ENCODE measurements at places on chromosomes 2 and 18.
A peak's percentile ranks its signal among the peaks of the same experiment; 100 is the strongest.

DNA sequence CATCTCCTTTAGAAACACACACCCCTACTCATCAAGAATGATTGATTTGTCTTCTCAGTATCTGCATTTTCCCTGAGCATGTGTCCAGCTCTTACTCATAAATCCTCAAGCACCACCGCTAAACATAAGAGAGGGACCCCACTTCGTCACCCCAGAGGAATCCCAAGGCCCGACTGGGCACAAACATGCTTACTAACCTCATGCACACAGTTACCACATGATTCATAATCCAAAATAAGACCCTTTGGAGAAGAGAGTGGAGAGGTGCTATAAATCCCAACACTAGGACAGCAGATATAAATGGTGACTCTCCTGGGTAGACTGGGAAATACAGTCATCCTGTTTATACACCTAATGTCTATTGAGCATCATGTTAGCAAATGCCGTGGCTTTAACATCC, 843.2 kb upstream of the ID2 start:
- DNase-seq, result no peak

DNA sequence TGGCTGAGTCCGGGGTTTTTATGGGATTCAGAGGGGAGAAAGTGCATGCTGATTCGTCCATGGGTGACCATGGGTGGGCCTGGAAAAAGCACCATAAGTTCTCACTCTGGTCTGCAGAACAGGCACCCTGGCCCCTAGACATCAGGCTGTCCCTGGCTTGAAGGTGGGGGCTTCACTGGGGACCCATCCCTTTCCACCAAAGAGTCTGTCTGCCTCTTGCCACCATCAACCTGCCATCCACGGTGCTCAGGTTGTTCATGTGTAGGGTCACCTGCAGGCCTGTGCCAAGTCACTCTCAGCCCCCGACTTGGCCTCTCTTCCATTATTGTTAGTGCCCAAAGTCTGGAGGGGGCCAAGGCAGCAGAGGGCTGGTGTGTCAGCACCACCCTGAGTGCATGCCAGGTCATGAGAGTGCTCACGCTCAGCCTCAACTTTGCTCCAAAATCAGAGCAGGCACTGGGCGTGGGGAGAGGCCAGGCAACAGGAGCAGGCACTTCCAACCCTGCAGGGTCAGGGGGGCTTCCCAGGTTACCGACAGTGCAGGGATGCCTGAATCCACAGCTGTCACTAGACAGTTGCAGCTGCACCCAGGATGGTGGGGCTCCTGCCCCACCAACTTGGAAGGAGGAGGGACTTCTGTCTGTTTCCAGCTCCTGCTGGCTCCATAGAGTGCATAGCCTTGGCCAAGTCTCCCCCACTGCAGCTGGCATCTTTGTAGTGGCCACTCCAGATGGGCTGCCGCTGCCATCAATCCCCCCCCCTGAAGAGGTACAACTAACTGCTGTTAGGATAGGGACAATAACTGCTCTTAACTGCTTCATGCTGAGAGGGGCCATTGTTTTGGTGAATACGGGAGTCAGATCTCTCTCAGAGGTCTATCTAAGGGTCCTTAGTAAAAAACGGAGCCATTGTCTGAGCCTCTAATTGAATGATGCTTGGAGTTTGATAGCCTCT, 209.3 kb downstream of the AKAIN1 start:
- DNase-seq, result no peak

DNA sequence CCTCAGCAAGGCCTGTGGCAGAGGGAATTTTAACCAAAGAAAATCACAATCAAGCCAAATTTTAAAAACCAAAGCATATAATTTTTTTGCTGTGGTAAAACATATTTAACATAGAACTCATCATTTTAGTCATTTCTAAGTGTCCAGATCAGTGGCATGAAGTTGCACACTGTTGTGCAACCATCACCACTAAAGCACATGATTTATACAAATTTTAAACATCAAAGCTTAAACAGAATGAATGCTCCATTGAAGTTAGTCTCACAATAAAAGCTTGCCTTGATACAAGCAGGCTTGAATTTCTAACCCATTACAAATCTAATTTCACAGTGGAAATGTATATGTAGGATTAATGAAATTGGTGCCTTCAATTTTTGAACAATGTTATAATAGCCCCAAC, 31.2 kb downstream of the FTCDNL1 start:
- no peak for DNase-seq

GRCh38 chr2:951224-952006, 766 bp downstream of the SNTG2 start:
- DNase-seq, result peak; percentile 24

DNA sequence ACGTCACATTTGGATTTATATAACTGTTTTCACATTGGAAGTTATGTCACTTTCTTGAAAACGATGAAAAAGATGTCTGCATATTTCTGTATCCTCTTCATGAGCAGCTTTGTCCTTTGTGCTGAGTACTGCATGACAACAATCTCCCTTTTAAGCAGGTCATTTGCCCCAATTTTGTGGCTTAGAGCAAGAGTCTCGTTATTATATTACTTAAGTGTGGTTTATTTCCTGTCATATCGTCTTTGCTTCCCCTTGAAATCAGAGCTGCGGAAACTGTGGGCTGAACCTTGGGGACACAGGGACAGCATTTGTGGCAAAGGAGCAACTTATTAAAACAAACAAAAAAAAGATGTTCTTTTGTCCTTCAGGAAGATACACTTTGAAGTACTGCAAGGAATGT, 254.0 kb upstream of the DSEL start:
- no peak for DNase-seq

DNA sequence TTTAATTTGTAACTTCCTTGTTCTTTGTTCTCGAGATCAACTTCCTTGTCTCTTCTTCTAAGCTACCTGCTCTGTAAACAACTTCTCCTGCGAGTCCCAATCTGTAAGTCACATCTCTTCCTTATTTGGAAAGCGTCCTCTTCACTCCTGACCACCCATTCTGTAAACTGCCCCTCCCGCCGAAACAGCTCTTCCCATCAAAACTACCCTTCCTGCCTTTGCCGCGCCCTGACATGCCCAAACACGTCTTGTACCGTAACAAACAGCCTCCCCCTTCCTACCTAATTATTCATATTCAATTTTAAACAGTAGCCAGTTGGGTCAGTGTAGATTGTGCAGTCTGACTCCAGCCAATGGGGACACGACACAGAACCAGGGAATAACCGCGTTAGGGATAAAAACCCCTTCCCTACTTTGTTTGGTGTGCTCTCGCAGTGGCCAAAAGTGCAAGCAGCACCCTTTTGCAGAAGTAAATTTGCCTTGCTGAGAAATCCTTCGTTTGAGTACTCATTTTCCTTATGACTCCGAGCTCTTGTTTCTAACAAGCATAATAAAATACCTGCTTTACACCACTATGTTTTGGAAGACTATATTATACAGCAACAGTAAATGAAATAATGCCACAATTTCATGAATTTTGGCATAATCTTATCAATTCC, 39.8 kb downstream of the PIAS2 start:
- no peak for DNase-seq

DNA sequence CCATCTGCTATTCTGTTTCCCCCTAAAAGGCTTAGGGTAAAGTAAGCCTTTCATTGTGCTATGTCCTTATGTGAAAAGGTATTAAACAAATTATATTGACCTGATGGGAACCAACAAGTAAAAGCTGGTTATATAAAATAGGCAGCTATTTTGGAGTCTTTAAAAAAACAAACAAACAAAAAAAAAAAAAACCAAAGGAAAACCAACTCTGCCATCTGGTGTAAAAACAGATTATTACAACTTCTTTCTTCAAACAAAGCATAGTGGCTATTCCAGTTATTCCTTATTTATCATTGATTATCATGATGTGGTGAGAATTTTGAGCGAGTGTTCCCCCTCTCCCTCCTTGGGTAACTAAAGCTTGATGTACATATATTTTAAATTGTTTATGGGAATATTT, 122.3 kb upstream of the FHL2 start:
- no peak for DNase-seq

DNA sequence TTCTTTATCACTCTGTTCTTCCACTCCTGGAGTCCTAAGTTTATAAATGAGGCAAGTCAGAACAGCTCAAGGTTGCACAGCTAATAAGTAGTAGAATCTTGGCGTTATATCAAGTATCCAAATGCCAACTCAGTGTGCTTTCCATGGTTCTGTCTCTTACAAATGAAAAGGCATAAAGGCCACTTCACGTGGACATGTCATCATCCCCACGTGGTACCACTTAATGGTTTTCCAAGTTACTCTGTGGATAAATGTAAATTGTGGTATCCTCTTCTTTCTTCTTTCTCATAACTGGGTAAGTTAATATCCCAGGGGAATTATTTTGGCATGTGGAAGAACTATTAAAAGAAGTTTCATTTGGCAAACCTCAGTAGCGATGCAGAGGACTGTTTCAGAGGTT, 131.5 kb upstream of the L3MBTL4 start:
- no peak for DNase-seq

DNA sequence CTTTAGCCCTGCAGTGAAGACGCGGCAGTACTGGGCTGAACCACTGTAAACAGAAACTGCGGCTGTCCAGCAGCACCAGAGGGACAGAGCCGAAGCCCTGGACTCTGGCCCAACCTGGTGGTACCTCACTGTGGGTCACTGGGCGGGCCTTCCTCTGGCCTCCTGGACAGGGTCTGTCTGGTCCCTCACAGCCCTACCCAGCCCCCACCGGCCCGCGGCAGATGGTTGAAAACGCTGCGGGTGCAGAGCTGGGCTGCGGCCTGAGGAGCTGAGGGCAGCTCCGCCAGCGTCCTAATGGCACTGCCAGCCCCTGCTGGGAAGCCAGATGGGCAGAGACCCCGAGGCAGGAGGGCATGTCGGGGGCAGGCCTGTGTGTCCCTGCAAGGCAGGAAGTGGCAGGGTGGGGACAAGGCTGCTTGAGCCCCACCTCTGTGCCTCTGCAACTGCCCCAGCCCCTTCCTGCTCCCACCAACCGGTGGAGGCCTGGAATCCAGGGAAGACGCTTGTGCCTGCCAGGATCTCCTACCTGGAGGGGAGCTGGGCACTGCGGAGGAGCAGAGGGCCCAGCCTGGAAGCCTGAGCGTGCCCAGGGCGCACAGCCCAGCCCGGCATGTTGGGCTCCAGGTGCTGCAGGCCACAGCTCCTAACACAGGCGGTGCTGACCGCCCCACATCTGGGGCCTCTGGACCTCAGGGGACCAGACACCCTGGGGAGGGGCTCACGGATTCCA, 36.3 kb downstream of the HS6ST1 start:
- no peak for DNase-seq

DNA sequence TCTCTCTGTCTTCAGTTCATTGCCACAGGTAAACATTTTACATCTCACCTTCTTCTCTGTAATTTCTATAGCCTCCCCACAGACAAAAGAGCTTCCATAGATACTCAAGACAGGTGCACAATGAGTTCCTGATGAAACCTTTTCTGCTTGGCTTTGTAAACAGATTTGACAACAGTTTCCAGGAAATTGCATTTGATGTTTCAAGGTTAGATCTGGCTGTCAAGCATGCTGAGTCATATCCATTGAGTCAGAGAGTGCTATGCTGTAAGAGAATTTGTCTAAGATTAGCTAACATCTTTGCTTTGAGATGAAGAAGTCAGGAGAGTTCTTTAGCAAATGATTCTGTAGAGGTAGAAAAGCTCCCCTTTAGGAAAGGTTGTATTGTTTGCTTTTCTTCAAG, 40.6 kb upstream of the MAP2 start:
- no peak for DNase-seq

DNA sequence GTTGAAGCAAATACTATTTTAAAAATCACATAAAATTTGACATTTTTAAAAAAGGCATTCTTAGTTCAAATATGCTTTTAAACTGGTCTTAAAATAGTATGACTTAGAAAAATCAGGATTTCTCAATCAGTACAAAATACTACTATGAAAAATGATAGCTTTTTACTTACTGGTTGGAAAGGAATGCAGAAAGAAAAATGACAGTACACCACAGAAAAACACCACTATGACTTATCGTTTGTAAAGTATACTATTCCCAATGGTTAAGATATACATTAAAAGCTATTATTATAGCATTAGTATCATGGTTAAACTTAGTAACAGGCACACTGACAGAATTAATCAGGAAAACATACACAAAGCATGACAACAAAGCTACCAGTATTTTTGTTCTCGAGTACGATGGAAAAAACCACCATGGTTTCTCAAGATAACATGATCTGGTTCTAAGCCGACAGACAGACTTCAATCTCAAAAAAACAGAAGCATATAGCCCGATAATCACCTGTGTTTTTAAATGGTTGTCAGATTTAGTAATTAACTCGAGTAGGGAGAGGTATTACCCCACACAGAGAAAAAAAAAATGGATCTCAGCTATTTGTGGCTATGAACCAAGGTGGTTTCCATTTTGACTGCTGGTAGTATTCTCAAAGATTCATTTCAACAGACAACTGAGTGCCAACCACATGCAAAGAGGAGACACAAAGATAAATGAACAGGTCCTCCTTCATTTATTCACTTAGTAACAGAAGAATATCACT, 39.1 kb downstream of the CUL3 start:
- no peak for DNase-seq

DNA sequence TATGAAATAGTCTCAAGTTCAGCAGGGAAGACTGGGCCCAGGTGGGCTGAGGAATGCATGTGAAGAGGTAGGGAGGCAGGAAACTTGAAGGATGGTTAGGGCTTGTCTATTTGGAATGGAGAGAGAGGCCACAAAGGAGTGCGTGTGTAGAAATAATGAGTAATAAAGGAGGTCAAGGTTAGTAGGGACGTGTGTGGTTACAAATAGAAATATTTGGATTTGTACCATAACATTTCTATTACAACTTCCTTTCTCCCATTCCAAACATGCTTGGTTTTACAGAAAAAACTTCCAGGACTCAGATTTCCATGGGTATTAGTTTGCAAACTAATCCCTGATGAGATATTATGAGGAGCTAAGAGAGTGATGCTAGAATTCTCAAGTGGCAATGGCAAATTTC, 280.6 kb downstream of the NCKAP5 start:
- DNase-seq, result no peak

DNA sequence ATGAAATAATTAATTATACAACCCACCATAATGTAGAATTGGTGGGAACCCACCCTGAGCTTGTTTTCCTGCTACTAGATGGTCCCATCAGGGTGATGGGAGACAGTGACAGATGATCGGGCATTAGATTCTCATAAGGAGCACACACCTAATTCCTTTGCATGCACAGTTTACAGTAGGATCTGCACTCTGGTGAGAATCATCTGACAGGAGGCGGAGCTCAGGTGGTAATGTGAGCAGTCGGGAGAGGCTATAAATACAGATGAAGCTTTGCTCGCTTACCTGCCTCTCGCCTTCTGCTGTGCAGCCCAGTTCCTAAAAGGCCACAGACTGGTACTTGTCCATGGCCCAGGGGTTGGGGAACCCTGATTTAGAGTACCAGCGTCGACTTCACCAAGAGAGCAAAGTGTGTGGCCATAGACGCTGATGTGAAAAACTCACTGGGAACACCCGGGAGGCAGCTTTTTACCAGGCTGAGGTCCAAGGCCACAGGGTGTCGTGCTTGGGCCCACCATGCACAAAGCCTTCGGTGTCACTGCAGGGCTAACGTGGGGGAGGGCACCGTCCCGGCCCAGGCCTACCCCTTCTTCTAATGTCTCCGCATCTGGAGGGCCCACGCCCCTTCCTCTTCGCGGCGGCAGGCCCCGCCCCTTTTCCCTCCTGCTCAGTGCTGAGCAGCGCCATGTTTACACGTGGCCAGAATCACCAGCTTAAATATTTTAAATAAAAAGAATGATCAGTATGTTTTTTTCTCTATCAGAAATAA, 296.8 kb upstream of the HDAC4 start:
- DNase-seq, result no peak

- DNase-seq, result peak; percentile 14
Observed at GRCh38 chr18:23689616-23690504, 607 bp downstream of the LAMA3 start.

- no peak for DNase-seq
Observed at GRCh38 chr2:86239326-86239725, 40.1 kb downstream of the MRPL35 start.

- DNase-seq, result no peak
Observed at GRCh38 chr2:1827686-1828085, 83.4 kb upstream of the PXDN start.

Data from endothelial cell (in vitro differentiated cells).